Ureter (tissue), 1 donor: ENCODE measurements at places on chromosomes 4 and X. TPM values are rescaled to one million over a fixed set of nuclear protein-coding genes. Genes with fewer than 3 reads are reported as not detected.

DNA sequence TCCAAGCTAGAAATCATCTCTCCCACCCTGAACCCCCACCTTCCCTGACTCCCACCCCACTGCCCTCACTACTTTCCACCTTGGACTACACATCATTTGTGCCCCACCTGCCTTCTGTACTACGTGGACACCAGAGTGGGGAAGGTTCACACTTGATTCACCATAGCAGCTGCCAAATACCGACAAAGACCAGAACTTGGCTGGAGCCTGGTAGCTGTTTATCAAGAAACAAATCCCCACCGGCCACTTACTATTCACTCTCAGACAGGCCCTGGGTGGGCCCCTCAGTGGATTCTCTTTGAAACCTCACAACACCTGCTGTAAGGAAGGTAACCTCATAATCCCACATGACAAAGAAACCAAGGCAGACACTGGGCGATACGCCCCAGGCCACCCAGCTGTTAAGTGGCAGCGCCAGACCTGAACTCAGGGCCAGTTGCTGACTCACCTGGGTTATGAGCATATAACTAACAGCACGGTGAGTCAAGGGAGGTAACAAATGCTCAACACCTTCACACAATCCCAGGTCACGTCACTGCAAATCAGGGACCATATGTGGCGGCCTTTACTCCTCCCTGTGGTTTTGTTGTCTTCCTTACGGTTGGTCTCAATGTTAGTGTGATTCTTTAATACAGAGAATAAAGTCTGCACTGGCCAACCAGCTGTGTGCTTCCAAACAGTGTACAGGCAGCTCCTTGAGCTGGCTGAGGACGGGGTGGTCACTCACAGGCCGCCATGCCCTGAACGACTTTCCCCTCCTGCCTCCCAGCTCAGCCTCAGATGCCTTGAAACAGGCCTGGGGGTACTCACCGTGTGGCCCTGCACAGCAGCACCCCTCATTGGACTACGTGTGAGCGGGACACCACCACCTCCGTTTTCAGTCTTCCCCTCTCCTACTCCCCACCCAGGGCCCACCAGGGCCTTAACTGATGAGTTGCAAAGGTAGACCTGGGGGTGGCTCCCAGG, 7.5 kb downstream of the WDR1 start:
- DNase-seq: no peak

SHOX gene
- total RNA-seq: not detected

DNA sequence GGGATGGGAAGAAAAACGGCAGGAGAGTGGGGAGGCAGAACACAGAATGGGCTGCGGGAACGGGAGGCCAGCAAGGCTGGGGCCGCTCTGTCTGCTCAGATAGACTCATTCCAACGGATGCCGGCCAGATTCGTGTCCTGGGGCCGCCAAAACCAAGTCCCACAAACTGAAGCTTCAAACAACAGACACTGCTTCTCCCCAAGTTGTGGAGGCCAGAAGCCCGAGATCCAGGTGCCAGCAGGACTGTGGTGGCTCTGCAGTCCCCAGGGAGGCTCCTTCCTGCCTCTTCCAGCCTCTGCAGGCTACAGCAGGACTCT, 100.6 kb downstream of the ADRA2C start:
- no peak for DNase-seq

GRCh38 chr4:3342182-3342854, 49.5 kb downstream of the RGS12 start:
- no peak for DNase-seq

DNA sequence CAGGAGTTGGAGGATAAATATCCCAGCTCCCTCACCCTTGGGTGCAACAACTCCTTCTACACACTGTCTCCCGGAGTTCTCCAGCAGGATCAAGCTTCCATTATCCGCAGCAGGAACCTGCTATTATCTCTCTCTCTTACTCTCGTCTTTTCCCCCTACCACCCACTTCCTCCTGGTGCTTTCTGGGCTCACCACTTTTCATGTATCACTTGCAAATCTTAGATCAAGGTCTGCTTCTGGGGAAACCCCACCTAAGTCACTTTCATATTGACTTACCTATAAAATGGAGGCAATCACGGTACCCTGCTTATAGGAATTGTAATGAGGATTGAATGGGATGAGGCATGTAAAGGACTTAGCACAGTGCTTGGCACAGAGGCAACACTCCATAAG, 589.5 kb downstream of the BCOR start:
- DNase-seq: no peak

LNX1 gene
- 26.7 TPM for total RNA-seq

HTN1 gene
- not detected for total RNA-seq

- DNase-seq: no peak
Observed at GRCh38 chr4:94828882-94829281, 71.1 kb downstream of the BMPR1B start.

DNA sequence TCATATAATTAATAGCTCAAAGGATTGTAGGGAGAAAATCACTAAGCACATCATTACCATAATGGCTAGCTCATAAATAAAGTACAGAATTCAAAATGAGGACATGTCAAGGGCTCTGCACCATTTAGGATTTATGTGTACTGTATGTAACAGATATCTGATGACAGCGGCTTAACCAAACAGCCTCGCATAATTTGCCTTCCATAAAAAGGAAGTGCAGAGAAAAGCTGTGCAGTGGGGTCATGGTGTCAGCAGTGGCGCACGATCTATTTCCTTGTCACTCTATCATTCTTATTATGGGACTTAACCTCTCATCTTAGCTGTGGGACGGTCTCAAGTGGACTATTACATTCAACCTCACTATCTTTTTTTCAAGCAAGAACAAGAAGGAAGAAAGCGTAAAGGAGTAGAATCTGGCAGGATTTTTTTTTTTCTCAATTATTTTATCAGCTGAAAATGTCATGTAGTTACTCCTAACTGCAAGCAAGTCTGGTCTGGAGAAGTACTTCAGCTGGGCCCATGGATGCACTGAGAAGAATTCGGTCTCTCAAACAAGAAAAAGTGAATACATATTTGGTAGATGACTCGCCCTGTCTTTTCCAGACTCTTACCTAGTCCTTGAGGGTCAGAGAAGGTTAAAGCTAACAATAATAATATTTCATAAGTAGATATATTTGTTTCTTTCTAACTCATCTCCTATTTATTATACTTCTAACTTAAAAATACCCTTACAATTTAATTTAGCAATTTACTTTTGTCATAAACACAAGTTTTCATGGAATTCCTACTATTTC, 94.6 kb downstream of the COX18 start:
- no peak for DNase-seq

ARHGAP36 gene
- total RNA-seq: not detected

DNA sequence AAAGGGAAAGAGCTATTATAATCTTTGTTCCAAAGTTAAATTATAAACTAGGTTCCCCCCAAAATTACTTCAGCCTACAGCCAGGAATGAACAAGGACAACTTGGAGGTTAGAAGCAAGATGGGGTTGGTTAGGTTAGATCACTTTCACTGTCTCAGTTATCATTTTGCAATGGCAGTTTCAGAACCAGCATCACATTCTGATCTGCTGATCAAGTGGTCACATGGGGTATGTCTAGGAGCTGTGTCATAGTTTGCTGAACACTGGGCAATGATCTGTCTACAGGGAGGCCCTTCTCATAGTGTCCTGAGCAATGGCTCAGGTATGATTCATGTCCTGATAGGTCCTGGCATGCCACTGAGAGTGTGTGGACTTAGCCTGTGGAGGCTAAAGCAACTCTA, 41.6 kb upstream of the XIAP start:
- DNase-seq: no peak

CFAP47 gene
- total RNA-seq: 0.96 TPM

GRCh38 chr4:103996637-103997036, 276.9 kb upstream of the TACR3 start:
- DNase-seq: peak; percentile 62

MAP9 gene
- 12.3 TPM for total RNA-seq

GRCh38 chr4:24896056-24896455, 16.8 kb downstream of the CCDC149 start:
- no peak for DNase-seq

GRCh38 chr4:184806229-184806550, 19.6 kb downstream of the ACSL1 start:
- DNase-seq: no peak

GAGE12J gene
- total RNA-seq: not detected

MSN gene
- total RNA-seq: 134 TPM

DNA sequence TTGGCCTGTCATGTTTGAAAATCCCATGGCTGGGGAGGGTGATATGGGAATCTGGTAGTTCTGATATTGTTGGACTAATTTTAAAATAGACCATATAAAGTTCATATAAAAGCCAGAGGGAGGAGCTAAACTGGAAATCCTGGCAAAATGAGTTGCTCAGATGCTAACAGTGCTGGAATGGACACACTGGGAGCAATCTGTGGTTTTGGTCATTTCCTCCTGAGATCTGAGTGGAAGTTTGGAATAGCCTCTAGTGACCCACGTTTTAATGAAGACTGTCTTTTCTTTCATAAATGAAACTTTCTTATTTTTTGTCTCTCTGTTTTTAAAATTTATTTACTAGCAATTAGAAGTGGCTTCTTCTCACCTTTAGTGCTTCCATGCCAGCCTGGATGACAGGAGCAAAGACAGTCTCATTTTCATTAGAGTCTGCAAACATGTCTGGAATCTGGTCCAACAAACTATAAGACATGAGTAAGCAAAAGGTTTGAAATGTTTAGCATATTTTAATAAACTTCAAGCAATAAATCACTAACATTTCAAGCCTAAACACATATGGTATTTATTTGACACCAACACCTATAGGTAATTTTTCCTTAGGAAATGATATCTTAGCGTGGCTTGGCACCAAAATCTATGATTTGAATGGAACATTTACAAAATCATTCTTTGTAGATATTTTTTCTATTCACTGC, 66.6 kb downstream of the METTL14 start:
- DNase-seq: no peak

ARHGAP24 gene
- 11.2 TPM for total RNA-seq

- DNase-seq: no peak
Observed at GRCh38 chr4:175504318-175504717, 307.7 kb downstream of the GPM6A start.

UGT8 gene
- 2.2 TPM for total RNA-seq

EDA gene
- 4.8 TPM for total RNA-seq

- no peak for DNase-seq
Observed at GRCh38 chrX:134025986-134026545, 40.7 kb upstream of the GPC3 start.

NUP54 gene
- total RNA-seq: 47.2 TPM

TRMT44 gene
- 29.5 TPM for total RNA-seq

DNA sequence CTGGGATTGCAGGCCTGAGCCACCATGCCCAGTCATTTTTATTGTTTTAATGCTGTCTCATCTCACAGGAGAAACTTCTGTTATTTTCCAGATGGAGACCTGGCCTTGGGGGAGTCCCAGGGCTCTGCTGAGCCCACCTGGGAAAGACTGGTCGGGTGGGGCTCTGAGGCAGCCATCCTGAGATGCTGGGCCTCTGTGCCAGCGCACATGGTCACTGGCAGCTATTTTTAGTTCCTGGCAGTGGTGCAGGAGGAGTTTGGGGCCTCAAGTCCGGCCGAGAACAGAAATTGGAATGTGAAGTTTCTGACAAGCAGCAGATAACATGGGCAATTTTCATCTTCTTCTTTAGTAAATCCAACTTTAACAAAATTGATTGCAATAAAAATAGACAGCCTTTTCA, 44.5 kb downstream of the SORCS2 start:
- peak; percentile 63 for DNase-seq

DNA sequence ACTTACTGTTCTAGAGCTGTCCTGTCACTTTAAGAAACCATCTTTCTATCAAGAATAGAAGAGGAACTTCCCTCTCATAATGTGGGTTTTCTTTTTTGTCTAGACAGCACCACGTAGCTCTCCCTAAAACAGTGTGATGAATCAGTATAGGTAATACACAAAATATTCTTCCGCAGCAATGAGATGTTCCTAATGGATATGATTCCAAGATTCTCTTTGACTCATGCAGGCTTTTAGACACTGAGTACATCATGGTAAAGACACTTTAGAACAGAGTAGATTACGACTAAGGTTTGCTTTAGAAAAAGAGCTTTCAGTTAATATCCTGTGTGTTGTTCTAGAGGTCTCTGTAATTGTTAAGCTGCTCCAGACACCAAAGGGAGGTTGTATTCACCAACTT, 69.8 kb downstream of the PTTG2 start:
- DNase-seq: no peak

- DNase-seq: no peak
Observed at GRCh38 chrX:1502241-1502640, 34.7 kb downstream of the P2RY8 start.

GABRB1 gene
- total RNA-seq: not detected

GRID2 gene
- 0.05 TPM for total RNA-seq

- no peak for DNase-seq
Observed at GRCh38 chr4:62193761-62194160, 993.6 kb downstream of the ADGRL3 start.

GRCh38 chrX:86263526-86263925, 115.3 kb downstream of the DACH2 start:
- DNase-seq: no peak

IL21 gene
- total RNA-seq: not detected

DNA sequence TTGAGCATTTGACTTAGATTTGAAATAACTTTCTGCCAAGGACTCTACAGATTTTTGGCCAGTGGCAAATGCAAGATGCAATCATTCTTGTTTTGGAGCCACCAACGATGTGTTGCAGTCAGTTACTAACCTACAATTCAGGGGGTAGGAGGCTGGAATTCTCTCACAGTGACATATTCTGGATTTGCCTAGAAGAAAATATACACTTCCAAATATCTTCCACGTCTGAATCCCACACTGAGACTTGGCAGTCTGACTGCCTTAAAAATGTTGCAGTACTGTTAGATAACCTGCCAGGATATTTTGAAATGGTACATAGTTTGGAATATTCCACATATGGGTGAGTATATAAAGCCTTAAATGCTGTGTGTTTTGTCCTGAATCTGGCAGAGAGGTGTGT, 27.6 kb upstream of the AGTR2 start:
- no peak for DNase-seq

PABPC5 gene
- total RNA-seq: 1.6 TPM

DNA sequence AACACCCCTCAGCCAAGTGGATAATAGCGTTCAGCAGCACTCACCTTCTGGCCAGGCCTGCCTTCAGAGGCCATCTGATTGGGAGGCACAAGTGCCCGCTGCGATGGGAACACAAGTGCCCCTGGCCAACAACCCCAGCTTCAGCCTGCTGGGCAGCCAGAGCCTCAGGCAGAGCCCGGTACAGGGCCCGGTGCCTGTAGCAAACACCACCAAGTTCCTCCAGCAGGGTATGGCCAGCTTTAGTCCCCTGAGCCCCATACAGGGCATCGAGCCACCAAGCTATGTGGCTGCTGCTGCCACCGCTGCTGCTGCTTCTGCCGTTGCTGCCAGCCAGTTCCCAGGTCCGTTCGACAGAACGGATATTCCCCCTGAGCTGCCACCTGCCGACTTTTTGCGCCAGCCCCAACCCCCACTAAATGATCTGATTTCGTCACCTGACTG, 55.9 kb upstream of the MTM1 start:
- no peak for DNase-seq

TIMP1 gene
- 279 TPM for total RNA-seq

- no peak for DNase-seq
Observed at GRCh38 chrX:110954428-110955100, 141.4 kb upstream of the PAK3 start.

GRCh38 chr4:99622341-99622740, 35.3 kb downstream of the C4orf54 start:
- no peak for DNase-seq
